ENCODE measurements at places on chromosomes 11 and 22.

GRCh38 chr11:48341466-48341865, 16.7 kb downstream of the OR4C3 start:
- no peak for DNase-seq

GRCh38 chr11:106461839-106462545, 384.5 kb downstream of the AASDHPPT start:
- DNase-seq, result no peak

GRCh38 chr11:32561835-32562234, 21.8 kb upstream of the EIF3M start:
- no peak for DNase-seq

- no peak for DNase-seq
Observed at GRCh38 chr22:36239150-36239400, 252 bp downstream of the APOL2 start.

- DNase-seq, result no peak
Observed at GRCh38 chr11:121099885-121100284, 1.2 kb upstream of the TECTA start.

DNA sequence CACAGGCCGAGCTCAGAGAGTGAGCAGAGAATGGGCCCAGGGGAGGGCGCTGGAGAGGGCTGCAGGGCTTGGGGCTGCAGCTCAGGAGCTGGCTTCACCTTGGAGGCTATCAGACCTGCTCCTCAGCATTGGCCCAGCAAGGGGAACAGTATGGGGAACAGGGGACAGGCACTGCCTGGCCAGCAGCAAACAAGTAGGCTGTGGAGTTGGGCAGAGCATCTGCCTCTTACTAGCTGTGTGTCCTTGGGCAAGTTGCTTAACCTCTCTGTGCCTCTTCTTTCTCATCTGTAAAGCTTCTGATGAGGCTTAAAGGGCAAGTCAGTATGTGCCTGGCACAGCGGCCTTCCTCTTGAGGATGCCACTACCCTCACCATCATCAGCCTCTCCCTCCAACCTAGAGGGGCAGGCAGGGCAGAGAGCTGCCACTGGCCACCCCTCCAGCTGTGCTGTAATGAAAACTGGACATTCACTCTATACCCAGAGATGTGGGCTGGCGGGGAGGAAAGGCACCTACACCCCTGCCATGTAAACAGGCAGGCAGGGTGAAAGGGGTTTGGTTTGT, 7.5 kb upstream of the CDKN1C start:
- DNase-seq, result no peak

GRCh38 chr11:36296884-36297543, 926 bp downstream of the PRR5L start:
- DNase-seq, result no peak

GRCh38 chr22:31604137-31604705, 57.8 kb downstream of the PISD start:
- no peak for DNase-seq

DNA sequence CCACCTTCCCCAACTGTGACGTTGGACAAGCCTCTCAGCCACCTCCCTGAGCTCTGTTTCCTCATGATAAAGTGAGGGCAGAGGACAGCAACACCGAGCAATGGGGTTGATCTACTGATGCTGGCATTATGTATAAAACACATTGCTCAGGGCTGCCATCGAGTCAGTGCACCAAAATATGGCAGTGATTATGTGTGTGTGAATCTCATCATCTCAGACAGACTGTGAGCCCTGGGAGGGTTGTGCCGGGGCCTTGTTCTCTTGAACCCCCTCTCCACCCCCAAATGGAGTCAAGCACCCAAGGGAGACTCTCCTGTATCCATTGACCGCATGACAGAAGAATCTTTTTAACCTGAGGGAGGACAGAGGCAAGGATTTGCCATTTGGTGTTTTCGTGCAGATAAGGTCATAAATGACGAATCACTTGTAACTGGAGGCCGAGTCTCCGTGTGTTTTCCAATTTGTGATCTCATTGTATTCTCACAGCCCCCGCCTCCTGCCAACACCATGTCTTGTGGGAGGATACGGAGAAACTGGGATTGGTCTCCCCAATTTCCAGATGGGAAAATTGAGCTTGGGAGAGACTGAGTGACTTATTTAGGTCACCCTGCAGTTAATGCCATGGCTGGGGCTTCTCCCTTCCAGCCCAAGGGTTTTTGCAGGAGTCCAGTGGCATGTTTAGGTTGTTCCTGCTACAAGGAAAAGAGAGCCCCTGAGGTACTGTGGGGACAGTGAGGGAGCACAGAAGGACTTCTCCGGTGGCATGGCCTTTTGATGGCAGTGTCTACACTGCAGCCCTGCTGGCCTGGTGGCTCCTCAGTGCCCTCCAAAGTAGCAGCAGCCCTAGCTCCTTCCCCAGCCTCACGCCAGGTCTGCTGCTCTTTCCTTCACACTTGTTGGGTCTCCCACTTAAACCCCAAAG, 52.4 kb downstream of the CHRDL2 start:
- no peak for DNase-seq

DNA sequence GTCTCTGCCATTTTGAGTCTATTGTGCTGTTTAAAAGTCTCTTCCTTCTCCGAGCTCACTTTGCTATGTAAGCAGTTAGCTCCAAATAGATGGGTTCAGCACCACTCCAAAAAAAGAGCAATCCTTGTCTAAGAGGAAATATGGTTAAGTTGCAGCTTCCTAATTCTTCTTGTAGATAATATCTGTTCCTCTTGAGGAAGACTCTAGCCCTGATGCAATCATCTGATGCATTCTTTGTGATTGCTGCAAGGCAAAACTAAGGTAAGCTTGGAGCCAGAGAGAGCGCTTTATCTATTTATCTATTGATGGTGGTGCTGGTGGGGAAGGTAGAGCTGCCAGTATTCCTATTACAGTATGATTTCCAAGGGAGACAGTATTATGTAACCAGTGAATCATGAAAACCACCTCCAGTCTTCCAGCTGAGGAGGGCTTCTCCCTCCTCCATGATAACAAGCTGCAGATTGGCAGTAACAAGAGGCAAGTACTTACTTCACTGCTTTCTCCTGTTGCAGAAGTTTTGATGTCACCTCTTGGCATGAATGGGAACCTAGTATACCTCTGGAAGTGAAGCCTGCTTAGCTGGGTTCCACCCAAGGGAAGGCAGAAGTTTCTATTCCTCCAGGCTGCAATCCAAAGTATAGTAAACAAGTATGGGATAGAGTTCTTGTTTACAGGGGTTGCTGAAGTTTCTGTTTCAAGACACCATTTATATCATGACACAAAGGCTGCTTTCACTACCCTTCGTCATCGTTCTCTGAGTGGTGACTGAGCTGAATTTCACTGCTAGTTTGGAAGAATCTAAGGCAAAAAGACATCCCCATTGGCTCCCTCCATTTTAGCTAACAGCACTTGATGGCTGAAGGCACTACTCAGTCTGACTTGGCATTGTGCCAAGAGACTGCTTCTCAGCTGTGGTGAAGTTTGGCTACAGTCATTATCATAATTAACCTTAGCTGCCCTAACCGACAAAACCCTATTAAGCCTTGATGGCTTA, 49.7 kb downstream of the FDX1 start:
- no peak for DNase-seq

GRCh38 chr11:75261902-75262361, 21.4 kb downstream of the TPBGL start:
- no peak for DNase-seq

DNA sequence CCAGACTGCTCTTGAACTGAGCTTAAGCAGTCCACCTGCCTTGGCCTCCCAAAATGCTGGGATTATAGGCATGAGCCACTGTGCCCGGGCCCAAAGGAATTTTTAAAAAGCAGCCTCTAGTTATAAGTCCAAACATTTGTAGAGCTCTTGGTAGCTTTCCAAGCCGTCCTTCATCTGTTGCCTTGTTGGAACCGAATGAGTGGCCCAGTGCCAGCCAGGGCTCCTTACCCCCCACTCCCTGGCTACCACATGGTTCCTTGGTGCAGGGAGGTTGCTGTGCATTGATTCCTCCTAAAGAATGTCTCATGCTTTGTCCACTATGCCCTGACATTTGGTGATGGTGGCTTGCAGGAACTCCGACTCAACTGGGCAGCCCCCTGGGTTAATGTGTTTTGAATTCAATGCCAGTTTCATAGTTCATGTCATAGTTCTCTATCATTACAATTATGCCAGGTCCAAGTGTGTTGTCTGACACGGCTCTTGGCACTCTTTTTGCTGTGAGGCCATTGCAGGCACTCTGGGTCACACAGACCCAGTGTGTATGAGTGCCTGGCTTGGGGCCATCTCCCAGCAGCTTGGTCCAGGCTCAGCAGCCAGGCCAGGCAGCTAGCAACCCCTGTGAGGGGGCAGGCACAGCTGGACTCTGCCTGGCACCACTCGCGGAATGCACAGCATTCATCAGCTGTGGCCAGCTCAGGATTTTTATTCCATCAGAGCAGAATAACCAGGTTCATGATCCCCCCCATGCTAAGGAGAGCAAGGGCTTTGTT, 13.3 kb upstream of the MICALL1 start:
- DNase-seq, result no peak

DNA sequence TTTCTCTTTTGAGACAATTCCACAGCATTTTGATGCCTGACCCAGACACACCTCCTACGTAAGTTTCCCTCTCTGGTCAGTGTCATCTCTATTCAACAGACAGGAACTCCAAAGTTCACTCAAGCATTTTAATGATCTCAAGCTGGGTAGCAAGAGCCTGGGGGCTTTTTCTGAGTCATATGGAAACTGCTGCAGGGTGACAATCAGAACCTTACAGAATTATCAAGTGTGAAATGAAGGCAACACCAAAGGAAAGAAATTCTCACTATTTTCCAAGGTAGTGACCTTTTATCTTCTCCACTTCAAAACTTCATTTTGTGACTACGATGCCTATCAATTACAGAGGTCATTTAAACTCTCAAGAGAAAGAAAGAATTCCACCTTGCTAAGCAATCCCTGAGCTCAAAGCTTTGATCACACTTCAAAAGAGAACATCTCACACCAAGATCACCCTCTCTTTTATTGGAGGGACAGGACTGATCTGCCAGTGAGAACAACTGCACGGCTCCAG, 229.0 kb upstream of the ZC3H12C start:
- no peak for DNase-seq

GRCh38 chr22:27329131-27329850, 472.3 kb downstream of the MN1 start:
- no peak for DNase-seq

DNA sequence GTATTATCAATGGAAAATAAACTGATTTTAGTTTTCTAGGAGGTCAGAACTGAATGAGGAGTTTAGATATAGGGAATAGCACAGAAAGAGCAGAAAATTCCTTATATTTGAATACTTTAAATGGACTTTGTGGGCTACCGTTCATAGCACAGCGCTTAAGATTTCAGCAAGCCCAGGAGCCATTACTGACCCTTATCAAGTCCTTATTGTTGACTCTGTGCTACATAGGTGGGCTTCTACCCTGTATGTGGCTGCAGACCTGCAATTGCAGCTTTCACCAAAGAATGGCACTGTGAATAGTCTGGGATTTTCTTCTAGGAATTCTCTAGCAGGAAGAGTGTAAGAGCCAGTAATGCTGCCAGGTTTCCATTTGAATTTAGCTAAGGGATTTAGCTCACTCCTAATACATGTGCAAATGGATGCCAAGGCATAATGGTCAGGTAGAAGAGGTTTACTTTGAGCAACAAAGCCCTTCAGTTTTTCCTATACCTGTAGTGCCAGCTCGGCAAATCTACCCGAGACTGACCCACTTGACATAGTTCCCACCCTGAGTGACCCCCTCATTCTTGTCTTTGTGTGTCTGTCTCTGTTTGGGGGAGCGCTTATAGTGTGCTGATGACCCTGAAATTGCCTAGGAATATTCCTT, 42.5 kb upstream of the DLAT start:
- DNase-seq, result no peak

- no peak for DNase-seq
Observed at GRCh38 chr11:3631331-3631730, 10.5 kb downstream of the ART5 start.

GRCh38 chr11:2325719-2326118, 23.9 kb downstream of the TSPAN32 start:
- no peak for DNase-seq

DNA sequence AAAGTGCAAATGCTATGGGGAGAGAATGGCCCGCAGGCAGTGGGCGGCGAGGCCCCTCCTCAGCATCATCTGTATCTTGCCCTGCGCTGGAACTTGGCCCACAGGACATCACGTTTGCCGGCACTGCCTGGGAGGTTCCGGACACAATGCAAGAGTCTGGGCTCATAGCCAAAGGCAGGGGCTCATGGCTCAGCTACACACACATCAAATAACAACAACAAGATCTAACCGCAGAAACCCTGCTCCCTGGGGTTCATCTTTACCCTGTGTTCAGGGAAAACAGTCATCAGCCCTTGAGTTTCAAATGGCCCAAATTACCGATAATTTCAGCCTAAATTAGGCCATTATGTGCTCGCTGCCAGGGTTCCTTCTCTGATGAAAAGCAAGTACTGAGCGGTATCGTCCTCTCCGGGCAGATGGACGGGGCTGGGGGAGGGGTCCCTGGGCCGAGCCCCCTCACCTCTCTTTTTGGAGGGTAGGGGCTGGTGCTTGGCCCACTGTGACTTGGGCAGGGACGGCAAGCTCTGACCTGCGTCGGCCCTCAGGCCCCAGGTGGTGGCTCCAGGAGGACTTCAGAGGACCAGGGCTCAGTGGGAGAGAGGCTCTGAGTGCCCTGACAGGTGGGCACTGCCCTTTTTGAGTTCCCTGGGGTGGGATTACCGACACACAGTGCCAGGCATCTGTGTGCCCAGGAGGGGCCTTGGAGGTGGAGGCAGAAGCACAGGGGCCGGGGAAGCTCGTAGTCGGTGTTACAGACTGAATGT, 25.0 kb upstream of the GAL start:
- no peak for DNase-seq

GRCh38 chr11:567629-568292, 7.0 kb downstream of the RASSF7 start:
- no peak for DNase-seq

DNA sequence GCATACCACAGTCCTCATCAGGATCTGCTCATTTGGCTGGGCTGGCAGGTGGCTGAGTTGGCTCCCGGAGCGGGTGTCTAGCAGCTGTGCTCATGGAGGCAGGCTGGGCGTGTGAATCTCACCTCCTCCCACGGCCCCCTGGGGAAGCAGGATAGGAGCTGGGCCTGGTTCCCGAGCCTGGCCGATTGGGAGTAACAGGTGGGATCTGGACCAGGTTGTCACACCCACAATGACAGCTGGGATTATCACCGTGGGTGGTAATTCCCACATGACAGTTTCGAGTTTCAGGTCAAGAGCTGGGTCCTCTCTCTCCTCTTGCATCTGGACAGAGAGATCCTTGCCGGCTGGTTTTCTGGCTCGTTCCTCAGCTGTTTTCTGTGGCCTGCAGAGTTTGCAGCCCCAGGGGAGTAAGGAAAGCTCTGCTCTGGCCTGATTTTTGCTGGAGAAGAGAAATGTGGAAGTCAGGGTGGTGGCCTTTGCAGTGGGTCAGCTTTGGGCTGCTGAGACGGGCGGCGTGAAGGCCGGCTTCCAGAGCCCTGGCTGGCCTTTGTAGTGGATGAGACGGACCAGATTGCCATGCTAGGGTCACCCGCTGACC, 57.0 kb downstream of the BCR start:
- DNase-seq, result no peak

All from progenitor cell of endocrine pancreas (in vitro differentiated cells).